ENCODE measurements at places on chromosomes 1 and 21.

DNA sequence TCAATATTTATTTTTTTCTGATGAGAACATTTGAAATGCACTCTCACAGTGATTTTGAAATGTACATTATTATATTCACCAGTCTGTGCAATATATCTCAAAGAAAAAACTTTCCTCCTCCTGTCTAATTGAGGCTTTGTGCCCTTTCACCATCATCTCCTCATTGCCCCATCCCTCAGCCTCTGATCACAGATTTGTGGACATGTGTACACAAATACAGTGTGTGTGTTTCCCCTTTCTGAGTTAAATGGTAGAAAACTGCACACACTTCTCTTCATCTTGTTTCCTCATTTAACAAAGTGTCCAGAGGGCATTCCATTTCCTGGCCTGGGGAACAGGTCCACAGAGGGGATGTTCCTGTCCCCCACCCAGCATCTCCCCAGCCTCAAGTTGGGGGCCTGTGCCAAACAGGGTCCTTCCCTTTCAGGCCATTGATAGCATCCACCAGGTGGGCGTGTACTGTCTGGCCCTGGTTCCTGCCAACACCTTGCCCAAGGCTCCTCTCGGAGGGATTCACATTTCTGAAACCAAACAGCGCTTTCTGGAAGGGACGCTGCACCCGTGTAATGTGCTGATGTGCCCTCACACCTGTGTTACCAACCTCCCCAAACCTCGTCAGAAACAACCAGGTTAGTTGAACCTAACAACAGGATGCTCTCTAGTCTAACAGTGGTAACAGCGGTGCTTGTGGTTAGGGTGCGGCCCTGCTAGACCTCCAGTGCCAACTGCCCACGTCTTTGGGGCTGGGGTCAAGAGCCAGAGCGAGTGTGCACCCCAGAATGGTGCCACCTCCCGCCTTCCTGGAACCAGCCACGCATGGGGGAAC, 54.6 kb downstream of the S100B start:
- DNase-seq = peak; percentile 21

GRCh38 chr1:161225178-161225533, 704 bp upstream of the TOMM40L start:
- DNase-seq = no peak

- peak; percentile 45 for DNase-seq
Observed at GRCh38 chr1:68496680-68497357, at the start of gene DEPDC1. TSS of gene DEPDC1 (minus strand) at chr1:68497082. CDS start at chr1:68496999, 83 bp downstream.

GRCh38 chr1:54017979-54018378, at the start of gene LDLRAD1:
TSS of gene LDLRAD1 (minus strand) at chr1:54018186. CDS start at chr1:54018112, 74 bp downstream.
- no peak for DNase-seq

DNA sequence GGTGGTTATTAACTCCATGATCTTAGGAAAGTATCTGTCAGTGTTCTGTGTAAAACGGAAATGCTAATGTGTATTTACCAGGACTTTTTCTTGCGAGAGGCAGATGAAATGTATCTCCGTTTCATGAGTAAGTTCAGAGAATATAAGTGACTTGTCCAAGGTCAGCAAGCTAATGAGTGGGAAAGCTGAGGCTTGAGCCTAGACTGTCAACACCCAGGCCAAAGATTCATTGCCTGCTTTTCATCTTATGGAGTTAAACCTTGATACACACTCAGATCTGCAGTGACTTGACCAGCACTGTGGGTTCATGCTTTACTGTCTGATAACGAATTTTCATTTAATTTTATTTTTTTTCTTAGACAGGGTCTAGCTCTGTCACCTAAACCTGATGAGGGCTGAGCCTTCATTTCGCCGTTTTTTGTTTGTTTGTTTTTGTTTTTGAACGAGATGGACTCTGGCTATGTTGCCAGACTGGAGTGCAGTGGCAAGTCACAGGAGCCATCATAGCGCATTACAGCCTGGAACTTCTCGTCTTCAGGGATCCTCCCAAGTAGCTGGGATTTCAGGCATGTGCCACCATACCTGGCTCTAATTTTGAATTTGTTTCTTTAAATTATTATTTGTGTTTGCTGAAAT, 918 bp upstream of the JTB start:
- no peak for DNase-seq

GRCh38 chr1:29641921-29642320, 405.6 kb downstream of the PTPRU start:
- DNase-seq = no peak

GRCh38 chr1:162169031-162169790, 99.7 kb downstream of the NOS1AP start:
- DNase-seq = no peak

DNA sequence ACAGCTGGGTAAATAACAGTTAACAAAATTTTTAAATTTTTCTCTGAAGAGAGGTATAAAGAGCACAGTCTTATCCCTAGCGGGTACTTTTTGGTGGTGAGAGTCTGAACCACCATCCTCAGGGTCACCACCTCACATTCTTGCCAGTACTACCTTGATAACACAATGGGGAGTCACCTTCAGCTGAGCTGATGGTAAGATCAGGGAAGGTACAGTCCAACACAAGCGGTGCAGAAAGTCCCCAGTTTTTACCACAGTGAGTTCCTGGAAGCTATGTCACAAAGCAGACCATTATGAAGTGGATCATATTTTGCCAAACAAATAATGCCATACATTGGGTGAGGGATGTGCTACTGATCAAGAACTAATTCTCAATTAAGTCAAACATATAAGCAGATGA, 176.9 kb downstream of the FASLG start:
- DNase-seq = no peak

DNA sequence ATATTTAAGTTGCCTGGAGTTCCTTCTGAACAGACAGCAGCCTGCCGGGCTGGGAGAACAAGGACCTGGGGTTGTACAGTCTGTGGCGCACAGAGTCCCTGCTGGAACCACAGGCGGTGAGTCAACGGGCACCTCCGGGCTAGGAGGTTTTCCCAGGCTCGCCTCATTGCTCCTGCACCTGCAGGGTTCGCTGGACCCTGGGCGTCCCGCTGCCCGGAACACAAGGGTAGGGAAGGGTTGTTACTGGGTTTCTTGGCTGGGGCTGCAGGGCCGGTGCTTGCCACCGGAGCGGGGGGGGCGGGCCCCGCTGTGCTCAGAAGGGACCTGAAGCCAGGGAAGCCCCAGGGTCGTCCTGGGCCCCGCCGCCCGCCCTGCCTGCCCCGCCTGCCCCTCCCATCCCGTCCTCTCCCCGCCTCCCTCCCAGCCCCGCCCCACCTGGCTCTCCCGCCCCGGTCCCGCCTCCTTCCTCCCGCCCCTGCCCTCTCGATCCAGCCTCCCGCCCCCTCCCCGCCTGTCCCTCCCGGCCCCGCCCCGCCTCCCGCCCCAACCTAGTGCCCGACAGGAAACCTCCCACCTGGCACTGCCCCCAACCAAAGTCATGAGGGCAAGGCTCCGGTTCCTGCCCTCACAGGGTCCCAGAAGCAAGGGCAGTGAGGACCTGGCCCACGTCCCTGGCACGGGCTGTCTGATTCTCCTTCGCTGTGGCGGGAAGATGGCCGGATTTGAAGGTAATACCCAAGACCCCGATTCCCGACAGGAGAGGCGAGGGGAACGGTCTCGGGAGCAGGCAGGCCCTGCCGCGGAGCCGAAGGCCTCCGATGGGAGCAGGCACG, 6.8 kb downstream of the JMJD4 start:
- peak; percentile 41 for DNase-seq

DNA sequence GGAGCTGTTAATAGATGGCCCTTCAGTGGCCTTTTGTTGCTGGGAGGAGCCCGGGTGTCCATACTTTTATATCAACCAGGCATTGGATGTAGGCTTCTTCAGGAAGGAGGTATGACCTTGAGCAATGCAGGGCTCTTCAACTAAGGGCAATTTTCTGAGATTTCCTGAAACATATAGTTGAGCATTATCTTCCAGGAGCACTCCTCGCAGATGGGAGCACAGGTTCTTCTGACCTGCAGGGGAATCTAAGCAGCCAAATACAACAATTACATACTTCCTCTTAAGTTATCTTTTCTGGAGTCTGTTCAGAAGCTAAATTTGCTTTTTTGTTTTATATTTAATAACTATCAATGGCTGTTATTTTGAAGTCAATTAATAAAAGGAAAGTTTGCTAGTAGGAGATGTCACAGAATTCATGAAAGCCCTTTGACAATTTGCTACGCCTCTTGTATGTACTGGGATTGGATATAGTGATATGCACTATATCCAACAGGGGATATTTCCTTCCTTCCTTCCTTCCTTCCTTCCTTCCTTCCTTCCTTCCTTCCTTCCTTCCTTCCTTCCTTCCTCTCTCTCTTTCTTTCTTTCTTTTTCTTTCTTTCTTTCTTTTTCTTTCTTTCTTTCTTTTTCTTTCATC, 422.6 kb upstream of the NEGR1 start:
- no peak for DNase-seq

DNA sequence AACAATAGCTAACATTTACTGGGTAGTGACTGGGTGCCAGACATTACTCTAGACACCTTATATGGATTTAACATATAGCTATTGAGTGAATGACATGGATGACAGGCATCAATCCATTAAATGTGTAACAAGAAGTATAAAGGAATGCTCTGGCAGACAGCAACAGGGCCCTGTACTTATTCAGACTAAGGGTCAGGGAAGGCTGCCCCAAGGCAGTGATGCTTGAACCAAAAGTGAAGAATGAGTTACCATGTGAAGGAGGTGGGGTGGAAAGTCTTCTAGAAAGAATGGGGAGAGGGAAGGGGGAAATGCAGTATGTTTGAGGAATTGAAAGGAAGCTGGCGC, 8.3 kb upstream of the PTPRF start:
- no peak for DNase-seq

DNA sequence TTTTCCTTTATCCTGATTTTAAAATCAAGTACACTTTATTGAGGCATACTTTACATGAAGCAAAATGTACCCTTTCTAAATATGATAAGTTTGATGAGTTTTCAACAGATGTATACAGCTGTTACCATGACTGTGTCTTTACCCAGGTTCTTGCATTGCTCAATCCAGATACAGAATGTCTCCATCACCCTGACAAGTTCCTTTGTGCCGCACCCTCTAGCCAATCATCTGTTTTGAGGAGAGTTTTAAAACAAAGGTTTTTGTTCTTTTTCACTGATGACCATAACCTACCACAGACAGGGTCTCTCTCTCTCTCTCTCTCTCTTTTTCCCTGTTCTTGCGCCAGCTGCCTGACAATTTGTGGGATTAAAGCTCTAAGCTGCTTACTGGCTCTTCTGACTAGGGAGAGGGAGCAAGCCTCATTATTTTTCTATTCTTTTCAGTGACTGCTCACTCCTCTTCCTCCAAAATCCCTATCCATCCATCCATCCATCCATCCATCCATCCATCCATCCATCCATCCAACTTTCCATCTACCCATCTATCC, 1.2 kb upstream of the KCNE1 start:
- no peak for DNase-seq

- no peak for DNase-seq
Observed at GRCh38 chr1:14522077-14522925, 76.2 kb upstream of the KAZN start.

DNA sequence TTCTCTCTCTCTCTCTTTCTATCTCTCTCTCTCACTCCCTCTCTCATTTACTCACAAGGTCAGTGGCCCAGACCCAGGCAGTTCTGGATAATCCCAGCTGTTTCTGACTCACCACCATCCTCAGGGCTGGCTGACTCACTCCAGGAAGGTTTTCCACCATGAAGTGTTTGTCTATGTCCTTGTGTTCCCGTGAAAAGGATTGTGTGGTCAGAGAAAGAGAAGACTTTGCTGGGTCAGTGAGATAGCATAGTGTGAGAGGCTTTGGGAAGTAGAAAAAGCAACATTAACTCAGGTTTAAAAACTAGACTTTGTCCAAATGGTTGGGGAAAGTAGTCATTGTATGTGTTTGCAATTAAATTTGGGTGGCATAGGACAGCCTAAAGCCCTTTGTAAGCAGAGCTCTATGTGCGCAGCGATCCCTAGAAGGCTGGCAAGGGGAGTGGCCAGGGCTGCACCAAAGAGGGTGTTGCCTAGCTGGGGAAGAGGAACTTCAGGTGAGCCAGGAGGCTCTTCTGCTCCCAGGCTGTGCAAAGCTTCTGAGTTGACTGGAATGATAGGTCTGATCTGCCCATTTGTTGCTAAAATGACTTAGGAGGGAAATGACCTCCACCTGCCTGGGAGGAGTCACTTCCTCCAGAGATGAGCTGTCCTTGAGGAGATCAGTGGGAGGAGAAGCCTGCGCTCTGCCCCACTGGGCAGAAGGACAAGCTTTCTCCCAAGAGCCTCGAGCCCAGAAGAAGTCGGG, 4.9 kb upstream of the CAPN2 start:
- DNase-seq = no peak

DNA sequence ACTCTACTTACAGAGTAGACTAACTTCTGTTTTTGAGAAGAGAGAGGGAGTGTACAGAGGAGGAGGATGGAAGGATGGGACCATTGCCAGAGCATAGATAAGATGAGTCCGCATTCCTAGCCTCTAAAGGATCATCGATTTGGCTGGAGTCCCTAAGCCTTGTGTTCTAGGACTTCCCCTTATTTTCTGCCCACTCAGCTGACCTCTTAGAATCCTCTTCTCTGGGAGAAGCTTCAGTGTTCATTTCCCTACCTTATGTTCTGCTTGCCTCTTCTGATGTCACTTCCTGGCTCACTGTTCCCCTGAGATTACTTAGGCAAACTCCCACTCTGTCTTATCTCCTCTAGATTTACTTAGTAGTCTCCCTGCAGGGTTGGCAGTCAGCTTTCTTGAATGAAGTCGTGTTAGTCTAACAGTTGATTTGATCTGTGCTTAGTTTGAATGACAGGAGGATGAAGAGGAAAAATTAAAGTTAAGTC, 156.7 kb downstream of the SYT2 start:
- DNase-seq = no peak

DNA sequence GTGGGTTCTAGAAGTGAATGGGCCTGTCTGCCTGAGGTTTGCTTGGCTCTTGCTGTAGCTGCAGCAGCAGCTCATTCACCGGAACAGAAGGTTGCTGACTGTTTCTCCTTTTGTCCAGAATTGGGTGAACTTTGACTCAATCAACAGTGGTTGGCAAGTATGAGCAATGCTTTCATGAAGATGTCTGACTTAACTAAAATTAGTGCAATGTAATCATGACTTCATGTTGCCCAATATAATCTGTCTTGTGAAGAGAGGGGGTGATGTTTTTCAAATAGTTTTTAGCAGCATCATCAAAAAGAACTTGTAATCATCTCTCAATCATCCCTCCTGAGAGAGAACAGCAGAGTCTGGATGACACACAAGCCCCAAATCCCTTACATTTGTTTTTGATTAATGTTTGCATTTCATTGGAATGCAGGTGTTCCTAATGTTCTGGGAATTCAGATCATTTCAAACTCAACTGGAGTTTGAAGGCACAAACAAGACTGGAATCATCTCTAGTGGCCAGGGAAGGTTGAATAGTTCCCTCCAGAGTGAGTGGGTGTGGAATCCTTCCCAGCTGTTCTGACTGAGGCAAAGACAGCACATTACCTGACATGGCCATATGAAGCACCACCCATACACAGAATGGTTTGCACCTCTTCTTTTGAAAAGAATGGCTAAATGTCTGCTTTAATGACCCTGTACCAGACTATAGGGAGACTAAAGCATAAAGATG, 82.9 kb downstream of the HLX start:
- DNase-seq = no peak

- DNase-seq = no peak
Observed at GRCh38 chr1:179973198-179974110, 18.8 kb downstream of the CEP350 start.

Measured in stimulated activated CD8-positive, alpha-beta memory T cell treated with anti-CD3 and anti-CD28 coated beads, Interleukin-7, amount 100 ng/mL, for 1 hour (primary cell).